KBM-7 (cell line): ENCODE measurements at places on chromosomes 7 and 10.

DNA sequence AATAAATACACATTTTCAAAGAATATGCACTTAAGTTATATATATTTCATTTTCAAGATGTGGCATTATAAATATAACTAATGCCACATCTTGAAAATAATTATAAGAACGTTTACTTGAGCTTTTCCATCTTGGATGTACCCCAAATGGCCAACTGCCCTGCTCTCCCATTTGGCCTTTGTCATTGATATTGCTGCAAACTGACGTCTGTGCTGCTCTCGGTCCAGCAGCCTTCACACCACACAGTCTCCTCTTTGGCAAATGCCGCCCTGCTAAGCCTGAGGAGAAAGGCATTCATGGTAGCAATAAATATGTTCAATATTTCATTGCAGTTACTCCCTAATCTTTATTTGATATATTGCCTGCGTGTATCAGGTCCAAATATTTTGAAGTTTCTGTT, 384.6 kb upstream of the ADARB2 start:
- no peak for DNase-seq

- DNase-seq = no peak
Measured at GRCh38 chr7:31372231-31372959, 31.9 kb upstream of the NEUROD6 start.

DNA sequence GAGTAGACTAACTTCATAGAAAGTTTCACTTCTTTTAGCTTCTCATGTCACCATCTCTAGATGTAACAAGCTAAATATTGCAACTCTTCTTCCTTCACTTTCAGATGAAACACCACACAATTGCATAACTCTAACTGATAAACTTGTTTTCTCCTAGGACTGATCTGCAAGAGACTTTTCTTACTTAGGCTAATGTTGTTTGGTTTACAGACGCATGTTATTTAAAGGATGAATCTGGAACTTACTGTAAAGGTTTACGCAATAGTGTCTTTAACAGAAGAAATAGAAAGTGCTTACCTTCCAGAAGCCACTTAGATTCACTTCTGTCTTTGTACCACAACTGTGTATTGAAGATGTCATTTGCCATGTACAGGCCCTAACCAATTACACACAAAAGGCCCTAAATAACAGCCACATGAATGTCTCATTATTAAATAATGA, 22.1 kb upstream of the ZC3HAV1 start:
- no peak for DNase-seq

GRCh38 chr7:118158766-118159165, 25.2 kb upstream of the LSM8 start:
- peak; percentile 22 for DNase-seq

DNA sequence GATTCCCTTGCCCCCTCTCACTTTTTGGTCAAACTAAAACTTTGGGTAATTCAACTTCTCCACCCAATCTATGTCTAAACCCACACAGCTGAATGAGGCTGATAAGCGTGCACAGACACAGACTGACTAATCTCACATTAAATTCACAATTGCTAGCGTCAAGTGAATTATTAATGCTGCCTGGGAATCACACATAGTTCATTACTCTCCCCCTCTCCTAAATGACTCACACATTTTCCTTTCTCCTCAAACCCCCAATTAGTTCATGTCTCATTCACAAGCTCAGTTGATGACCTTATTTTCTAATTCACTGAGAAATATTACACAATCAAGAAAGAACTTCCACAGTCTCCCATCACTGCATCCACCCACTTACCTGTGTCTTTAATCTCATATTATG, 14.5 kb downstream of the KLF14 start:
- no peak for DNase-seq

- no peak for DNase-seq
Measured at GRCh38 chr7:16121876-16122390, 299.4 kb downstream of the CRPPA start.

- DNase-seq = no peak
Measured at GRCh38 chr7:137475966-137476365, 132.4 kb upstream of the PTN start.
